ENCODE measurements at places on chromosomes 2 and 18.

DNA sequence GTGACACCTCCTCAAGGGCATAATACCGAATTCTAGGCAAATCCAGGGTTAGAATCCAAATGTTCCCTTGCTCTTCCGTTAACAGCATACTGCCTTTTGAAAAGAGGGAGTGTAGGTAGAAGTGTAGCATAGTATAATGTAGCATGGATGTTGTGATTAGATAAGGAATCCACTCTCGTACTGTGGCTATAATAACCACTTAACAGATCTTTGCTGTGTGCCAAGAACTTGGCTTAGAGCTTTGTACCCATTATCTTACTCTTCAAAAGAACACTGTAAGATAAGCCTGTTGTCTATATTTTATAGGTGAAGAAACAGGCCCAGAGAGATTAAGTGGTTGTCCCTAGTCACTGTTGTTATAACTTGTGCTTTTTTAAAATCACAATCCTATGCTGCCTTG lies 24.2 kb downstream of the WDR75 start:
- DNase-seq: peak; percentile 75

- no peak for DNase-seq
Observed at GRCh38 chr2:221529943-221530652, 42.0 kb downstream of the EPHA4 start.

- DNase-seq: no peak
Observed at GRCh38 chr2:176338395-176338794, 69.2 kb downstream of the MTX2 start.

- DNase-seq: no peak
Observed at GRCh38 chr2:159875083-159875482, 77.1 kb upstream of the CD302 start.

DNA sequence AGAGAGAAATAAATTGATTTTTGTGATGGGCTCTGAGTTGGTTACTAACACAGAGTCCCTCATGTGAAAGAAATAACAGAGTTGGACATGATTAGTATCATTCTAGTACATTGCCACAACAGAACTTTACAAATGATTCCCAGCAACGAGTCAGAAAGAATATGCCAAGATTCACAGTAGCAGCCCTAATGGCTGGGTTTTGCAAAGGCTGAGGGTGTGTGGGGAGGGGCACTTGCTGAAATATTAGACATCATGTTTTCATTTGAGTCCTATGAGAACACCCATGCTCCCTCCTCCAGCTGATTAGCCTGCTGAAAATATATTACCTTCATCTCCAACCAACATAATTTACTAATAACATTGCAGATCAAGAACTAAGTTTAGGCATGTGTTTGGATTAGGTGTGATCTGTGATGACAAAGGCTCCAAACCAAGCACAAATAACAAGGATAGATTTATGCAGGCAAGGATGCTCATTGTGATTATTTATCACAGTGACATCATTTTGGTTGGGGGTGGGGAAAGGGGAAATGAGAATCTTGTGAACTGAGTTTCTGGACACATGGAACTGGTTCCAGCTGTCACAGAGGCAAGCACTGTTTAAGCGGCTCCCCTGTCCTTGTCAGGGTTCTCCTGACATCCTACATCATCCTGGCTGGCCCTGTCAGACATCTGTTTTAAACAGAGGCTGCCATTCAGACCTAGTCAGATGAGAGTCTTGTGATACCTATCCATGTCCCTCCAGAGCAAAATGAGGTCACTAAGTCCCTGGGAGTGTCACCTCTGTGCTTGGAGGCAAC lies 205.8 kb upstream of the NCKAP5 start:
- no peak for DNase-seq

DNA sequence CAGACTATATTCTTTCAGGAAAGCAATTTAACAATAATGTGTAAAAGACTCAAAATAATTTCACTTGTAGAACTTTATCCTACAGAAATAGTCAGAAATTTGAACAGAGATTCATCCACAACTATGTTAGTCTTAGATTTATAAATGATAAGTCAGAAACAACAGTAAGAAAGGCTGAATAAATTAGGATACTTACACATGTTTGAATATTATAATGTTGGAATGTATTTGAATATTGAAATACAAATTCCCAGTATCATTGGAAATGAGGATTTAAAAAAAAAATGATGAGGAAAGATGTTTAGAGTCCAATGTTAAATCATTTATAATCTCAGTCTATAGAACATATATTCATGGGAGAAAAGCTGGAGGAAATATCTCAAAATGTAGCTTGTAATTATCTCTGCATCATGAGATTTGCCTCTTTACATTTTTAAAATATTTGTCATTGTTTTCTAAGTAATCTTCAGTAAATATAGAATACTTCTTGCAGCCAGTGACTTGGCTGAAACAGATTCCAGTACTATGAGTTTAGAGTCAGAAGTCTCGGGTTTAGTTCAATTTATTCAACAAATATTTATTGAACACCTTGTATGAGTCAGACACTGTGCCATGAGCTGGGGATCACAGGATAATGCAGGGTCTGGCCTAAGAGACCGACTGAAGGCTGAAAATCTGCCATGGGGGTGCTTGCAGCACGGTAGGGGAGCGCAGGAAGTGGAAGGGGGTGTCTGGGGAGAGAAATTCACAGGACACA lies 32.3 kb downstream of the CXCR4 start:
- no peak for DNase-seq

DNA sequence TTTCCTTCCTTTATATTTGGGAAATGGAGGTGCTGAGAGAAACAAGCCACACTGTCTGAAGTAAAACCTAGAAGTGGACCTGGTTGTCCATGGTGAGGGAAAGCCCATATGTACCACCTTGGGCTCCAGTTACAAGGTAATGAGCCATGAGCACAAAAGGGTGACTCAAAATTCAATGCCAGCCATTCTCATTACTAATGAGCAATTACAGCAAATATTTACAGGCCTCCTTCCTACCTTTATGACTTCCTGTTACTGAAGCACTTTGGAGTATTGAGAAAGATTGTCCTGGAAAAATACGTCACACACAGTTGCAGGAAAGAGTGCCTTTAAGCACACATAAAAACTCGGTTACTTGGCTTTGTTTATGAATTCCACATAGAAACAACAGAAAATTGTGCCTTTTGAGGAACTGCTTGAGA lies 9.1 kb downstream of the EPAS1 start:
- DNase-seq: no peak

DNA sequence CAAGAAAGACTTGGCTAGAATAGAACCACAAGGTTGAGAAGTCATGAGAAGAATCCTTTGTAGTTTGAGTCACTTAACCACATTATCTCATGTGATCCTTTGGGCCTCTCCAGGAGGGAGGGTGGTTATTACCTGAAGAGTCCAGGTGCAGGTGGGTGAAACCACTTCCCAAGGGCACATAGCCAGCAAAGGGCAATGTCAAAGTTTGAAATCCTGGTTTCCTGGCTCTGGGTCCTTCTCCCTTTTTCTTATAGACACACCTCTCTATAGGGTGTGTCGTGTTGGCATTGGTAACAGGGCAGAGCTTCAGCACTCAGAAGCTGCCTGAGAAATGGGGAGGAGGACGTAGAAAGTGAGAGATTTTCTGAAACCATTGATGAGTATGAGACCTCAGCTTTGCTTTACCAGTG lies 137.9 kb downstream of the MGAT5 start:
- no peak for DNase-seq

- DNase-seq: no peak
Observed at GRCh38 chr18:22455425-22456115, 37.9 kb upstream of the CTAGE1 start.

- no peak for DNase-seq
Observed at GRCh38 chr2:3449936-3450335, 69.4 kb downstream of the ADI1 start.

DNA sequence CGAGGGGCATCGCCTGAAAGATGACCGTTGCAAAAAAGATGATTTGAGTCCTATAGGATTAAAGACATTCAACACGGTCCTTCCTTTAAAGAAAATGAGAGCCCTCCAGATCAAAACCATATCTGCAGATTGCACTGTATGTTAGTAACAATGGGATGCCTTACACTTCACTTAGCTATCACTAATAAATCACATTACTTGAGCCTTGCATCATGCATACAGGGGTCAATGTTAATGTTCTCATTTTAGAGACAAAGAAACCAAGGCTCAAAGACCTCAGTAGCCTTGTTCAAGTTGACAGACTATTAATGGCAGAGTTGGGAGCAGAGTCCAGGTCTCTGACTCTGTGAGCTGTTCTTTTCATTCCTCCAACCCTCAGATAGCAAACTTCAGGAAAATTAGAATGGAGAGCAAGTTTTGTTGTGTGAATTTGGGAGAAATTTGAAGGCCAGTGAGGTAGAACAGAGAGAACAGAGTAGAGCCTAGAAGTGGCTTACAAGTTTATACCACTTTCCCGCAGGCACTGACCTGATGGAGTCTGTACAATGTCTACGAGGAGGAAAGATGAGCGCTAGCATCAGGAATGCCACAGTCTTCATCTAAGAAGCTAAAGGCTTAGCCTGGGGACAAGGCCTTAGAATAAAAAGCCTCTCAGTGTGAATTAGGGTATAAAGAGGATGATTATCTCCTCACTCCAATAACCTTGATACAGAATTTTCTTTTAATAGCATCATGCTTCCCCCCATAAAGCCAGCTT lies 48.3 kb downstream of the TRIB2 start:
- no peak for DNase-seq

DNA sequence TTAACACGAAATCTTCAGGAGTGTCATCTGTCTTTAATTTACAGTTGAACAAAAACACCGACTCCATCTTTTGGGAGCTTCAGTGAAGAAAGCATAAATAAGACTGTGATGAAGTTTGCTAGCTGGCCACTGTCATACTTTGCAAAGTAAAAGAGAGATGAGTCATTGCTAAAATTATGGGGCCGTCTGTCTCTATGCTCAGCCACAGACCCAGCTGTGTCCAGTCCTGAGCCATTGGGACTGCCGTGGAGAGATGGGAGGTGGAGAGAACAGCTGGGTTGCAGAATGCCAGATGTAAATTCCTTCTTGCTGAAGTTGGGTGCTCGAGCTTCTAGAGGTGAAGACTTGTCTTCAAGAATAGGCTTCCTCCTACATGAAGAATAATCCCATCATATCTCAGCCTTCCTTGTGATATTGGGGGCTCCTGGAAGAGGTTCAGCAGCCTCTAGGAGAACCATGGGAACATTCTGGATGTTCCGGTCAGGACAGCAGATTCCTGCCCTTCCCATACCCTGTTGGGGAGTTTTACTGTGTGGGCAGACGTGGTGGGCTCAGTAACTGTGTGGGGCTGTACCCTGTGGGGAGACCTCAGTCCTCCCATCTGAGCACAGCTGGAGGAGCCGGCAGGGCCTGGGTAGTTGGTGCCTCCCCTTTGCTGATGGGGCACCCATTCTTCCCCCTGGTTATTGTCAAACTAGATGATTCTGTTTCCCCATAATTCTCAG lies 71.1 kb downstream of the LDLRAD4 start:
- DNase-seq: no peak

GRCh38 chr2:236089271-236090026 lies 78.7 kb downstream of the GBX2 start:
- no peak for DNase-seq

GRCh38 chr2:37096568-37096967 lies 12.2 kb downstream of the GPATCH11 start:
- DNase-seq: no peak

GRCh38 chr2:158953926-158954763 lies 14.3 kb upstream of the TANC1 start:
- peak; percentile 89 for DNase-seq

DNA sequence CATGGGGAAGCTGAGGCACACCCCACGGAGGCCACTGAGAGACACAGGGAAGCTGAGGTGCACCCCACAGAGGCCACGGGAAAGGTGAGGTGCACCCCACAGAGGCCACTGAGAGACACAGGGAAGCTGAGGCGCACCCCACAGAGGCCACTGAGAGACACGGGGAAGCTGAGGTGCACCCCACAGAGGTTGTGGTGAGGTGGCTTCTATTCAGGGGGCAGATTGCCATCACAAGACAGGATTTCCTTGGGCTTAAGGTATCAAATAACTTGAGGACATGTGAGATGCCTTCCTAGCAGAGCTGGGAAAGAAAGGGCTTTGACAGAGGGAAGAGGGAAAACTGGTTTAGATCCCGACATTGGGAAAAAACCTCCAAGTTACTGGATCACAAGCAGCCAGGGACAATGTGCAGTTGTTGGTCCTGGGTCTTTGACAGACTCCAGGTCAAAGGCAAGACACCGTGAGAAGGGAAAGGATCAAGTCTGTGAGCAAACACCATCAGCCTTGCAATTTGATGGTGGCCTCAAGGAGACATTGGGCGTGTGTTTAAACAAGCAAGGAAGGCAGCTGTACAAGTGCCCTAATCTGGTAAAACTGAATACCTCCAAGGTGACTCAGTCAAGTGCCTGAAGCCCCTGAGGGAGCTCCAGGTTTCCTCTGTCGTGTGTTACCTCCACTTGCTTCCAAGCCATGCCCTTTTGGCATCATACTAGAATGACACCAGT lies 133.2 kb upstream of the EPAS1 start:
- no peak for DNase-seq

GRCh38 chr2:101106453-101107181 lies 44.6 kb downstream of the TBC1D8 start:
- DNase-seq: no peak

- no peak for DNase-seq
Observed at GRCh38 chr18:13543144-13543543, 183.2 kb downstream of the FAM210A start.

DNA sequence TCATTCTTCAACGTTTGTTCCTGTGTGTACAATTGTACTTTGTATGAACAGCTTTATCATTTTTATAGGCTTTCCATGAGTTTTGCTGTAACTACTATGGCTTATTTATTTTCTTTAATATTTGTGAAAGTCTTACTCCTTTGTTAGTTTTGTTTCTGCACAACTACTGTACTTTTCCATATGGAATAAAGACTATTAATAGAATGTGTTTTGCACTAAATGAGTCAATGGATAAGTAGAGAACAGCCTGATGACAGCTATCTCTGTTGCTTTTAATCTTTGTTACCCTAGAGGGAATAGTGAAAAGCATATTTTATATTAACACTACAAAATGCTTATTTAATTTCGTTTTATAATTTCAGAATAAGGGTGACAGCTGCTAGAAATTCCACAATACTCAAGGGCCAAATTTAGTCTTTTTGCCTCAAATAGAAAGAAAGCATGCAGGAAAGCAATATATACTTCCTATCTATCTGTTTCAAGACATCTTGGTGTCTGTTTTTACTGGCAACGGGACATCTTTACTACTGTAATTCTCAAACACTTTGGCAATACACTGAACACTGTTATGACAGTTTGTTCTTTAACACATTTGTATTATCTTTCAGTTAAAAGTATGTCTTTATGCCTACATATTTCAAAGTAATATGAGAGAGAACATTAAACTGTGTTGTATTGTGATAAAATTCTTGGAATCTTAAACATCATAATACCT lies 53.9 kb downstream of the WDSUB1 start:
- no peak for DNase-seq

DNA sequence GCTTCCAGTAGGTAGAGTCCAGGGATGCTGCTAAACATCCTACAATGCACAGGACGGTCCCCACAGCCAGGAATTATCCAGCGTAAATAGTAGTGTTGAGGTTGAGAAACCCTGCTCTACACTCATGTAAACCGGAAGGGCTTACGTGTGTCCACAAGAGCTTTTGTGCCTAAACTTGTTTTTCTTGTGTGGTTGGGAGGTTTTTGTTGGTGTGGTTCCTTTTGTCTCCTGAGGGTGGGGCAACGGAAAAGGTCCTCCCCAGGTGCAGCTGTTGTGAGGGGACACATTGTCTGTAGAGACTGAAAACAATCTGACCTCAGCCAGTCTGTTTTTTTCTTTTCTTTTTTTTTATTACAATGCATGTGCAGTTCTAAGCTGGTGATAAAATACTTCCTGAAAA lies 72.7 kb upstream of the MGAT5 start:
- DNase-seq: no peak

Data from hematopoietic multipotent progenitor cell treated with erythropoietin and hydrocortisone succinate and interleukin-3 and kit ligand, for 6 days (in vitro differentiated cells).